ENCODE measurements at places on chromosomes 5 and 9. TPM values are rescaled to one million over a fixed set of nuclear protein-coding genes. Genes with fewer than 3 reads are reported as not detected.

Gene SPOUT1
- total RNA-seq, result 7.0 TPM

Gene SPATA6L
- 0.43 TPM for total RNA-seq

Gene HACD4
- total RNA-seq, result 6.9 TPM

Gene TMEM171
- total RNA-seq, result 1.1 TPM

Gene SLCO6A1
- total RNA-seq, result not detected

Gene RBM27
- total RNA-seq, result 23.0 TPM

Gene PCDHA11
- under 0.01 TPM for total RNA-seq

Gene CRB2
- total RNA-seq, result under 0.01 TPM

Gene ADAMTSL2
- 2.3 TPM for total RNA-seq

Gene CTNND2
- total RNA-seq, result not detected

Gene ARSB
- total RNA-seq, result 17.0 TPM
